ENCODE measurements at places on chromosomes 2 and 18. TPM values are rescaled to one million over a fixed set of nuclear protein-coding genes. Genes with fewer than 3 reads are reported as not detected.

Gene MROH2A
- total RNA-seq, result not detected

Gene L3MBTL4
- 4.2 TPM for total RNA-seq

Gene TMEM131
- total RNA-seq, result 25.4 TPM

Gene ALMS1
- total RNA-seq, result 25.7 TPM

Gene RAB6C
- 0.09 TPM for total RNA-seq

Gene LINC00305
- not detected for total RNA-seq

Gene ZBTB7C
- 3.2 TPM for total RNA-seq

Gene MDH1B
- 0.40 TPM for total RNA-seq

Gene SLC14A1
- 1.3 TPM for total RNA-seq

Gene PLEK
- total RNA-seq, result 4.4 TPM

Gene FSIP2
- total RNA-seq, result 2.6 TPM

Gene CNDP2
- 27.5 TPM for total RNA-seq

DNA sequence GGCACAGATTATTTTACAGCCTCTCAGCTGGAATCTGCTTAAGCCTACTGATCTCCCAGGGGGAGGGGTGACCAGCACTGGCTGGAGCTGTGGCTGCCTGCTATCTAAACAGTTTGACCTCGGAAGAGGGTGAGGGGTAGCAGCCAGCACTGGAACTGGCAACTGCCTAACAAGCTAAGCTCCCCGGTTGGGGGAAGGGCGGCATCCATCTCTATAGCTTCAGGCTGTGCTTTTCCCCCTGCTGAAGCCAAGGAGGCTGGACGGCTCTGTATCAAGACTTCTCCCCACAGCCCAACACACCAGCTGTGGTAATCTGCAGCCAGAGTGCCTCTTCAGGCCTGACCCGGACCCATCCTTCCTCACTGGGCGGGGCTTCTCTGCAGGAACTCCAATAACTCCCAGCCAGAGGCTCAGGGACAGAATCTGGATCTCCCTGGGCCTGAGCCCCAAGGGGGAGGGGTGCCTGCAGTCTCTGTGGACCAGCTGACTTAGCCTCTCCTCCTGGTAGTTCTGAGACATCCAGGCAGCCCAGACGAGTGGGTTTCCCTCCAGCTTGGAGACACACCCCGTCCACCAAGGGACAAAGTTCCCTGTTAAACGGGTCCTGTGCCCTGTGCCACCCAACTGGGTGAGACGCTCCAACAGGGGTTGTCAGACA is 560.2 kb downstream of the LRP1B start:
- DNase-seq, result no peak
- H3K4me1 ChIP-seq, result no peaks in the 10 kb centered on the region
- H3K27me3 ChIP-seq, result no peaks in the 10 kb centered on the region
- H3K4me3 ChIP-seq, result no peak overlapping the region
- H3K27ac ChIP-seq, result no peak overlapping the region

DNA sequence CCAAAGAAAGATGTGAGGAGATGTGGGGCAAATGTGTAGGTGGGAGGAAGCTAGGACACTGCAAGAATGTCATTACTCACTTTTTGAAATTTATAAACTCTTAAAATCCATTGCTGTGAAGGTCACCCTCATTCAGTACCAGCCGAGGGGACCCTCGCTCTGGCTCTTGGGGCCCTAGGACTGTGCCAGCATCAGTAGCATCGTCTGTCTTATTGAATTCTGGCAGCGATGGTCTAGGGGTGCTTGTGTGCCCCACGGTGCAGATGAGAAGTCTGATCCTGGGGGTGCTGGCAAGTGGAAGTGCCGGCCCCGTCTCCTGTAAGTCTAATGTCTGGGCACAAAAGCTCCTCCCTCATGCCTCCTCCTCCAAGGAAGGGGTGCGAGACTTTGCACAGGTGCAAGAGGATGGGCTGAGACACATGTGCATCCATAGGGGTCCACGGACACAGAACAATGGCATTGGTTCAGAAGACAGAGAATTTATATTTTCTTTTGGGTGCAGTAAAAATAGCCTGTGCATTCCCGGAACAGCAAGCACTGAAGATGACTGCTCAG is 266.7 kb upstream of the HDAC4 start:
- H3K4me1 ChIP-seq, result no peaks in the 10 kb centered on the region
- peaks cover 3% of the 10 kb centered on the region for H3K27me3 ChIP-seq
- no peak overlapping the region for H3K27ac ChIP-seq
- H3K4me3 ChIP-seq, result no peak overlapping the region

- no peak overlapping the region for H3K27ac ChIP-seq
- DNase-seq, result no peak
- H3K27me3 ChIP-seq, result no peaks in the 10 kb centered on the region
- no peaks in the 10 kb centered on the region for H3K4me1 ChIP-seq
Observed at GRCh38 chr2:61640406-61640805, 102.2 kb upstream of the XPO1 start.

DNA sequence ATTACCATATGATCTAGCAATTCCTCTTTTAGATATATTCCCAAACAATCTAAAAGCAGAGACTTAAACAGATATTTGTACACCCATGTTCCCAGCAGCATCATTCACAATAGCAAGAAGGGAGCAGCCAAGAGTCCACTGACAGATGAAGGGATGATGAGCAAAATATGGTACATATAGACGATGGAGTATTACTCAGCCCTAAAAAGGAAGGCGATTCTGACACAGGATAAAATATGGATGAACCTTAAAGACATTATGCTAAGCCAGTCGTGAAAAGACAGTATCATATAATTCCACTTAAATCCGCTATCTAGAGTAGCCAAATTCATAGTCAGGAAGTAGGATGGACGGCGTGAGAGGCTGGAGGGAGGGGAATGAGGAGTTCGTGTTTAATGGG is 20.4 kb downstream of the HS6ST1 start:
- DNase-seq, result no peak
- peaks cover 44% of the 10 kb centered on the region for H3K4me1 ChIP-seq
- H3K27me3 ChIP-seq, result no peaks in the 10 kb centered on the region
- no peak overlapping the region for H3K27ac ChIP-seq
- no peaks in the 10 kb centered on the region for H3K36me3 ChIP-seq

- H3K27ac ChIP-seq, result peak within 1 kb of the TSS; percentile 94
- peak within 1 kb of the TSS; percentile 72 for H3K4me3 ChIP-seq
- H3K4me1 ChIP-seq, result peaks cover 15% of the 10 kb centered on the region
Observed at GRCh38 chr2:190534310-190535120, at the start of gene NEMP2. Gene NEMP2, minus strand, starts transcription at chr2:190534722. Its CDS starts 67 bp downstream, at chr2:190534655.

DNA sequence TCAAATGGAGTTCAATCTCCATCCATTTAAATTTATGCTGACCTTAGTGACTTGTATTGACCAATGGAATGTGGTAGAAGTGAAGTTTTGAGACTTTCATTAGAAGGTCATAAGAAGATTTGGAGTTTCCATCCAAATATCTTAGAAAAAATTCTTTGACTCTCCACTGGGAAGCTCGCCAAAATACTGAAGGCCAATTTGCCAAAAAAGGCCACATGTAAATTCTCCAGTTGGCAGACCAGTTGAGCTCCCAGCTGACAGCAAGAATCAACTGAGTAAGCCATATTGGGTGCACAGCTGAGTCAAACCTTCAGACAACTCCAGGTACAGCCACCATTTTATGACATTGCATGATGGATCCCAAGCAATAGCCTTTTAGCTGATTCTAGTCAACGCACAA is 228.3 kb upstream of the SETBP1 start:
- H3K27ac ChIP-seq, result no peak overlapping the region
- no peaks in the 10 kb centered on the region for H3K27me3 ChIP-seq
- peak; percentile 60 for DNase-seq
- no peak overlapping the region for H3K4me3 ChIP-seq
- no peaks in the 10 kb centered on the region for H3K36me3 ChIP-seq

GRCh38 chr2:16817305-16818202 is 151.9 kb upstream of the CYRIA start:
- no peaks in the 10 kb centered on the region for H3K36me3 ChIP-seq
- H3K27me3 ChIP-seq, result no peaks in the 10 kb centered on the region
- H3K27ac ChIP-seq, result no peak overlapping the region
- DNase-seq, result no peak
- H3K4me3 ChIP-seq, result no peak overlapping the region
- H3K4me1 ChIP-seq, result no peaks in the 10 kb centered on the region

DNA sequence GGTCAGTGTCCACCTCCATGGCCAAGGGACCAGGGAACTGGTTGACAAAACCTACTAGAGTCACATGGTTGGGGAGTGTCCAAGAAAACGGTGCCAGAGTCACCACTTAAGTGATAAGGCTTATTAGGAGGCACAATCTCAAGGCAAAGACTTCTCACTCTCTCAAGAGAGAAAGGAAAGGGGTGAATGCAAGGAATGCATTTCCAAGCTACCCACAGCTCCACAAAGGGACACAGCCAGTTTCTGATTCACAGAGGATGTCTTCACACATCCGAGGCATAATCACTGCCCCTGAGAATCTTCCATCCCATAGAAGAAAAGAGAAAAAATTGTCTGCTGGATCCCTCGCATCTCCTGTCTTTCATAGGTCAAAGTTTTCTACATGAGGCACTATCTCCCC is 269.3 kb downstream of the TNS1 start:
- H3K27me3 ChIP-seq, result no peaks in the 10 kb centered on the region
- no peak overlapping the region for H3K4me3 ChIP-seq
- peaks cover 5% of the 10 kb centered on the region for H3K36me3 ChIP-seq
- peaks cover 60% of the 10 kb centered on the region for H3K4me1 ChIP-seq

GRCh38 chr2:224793946-224794345 is 77.8 kb upstream of the CCDC195 start:
- H3K36me3 ChIP-seq, result peaks cover 32% of the 10 kb centered on the region
- no peak overlapping the region for H3K4me3 ChIP-seq
- peak overlapping the region; percentile 21 for H3K27ac ChIP-seq
- H3K27me3 ChIP-seq, result no peaks in the 10 kb centered on the region
- H3K4me1 ChIP-seq, result no peaks in the 10 kb centered on the region

- peak; percentile 78 for DNase-seq
- H3K27ac ChIP-seq, result peak overlapping the region; percentile 33
- H3K4me3 ChIP-seq, result no peak overlapping the region
- peaks cover 4% of the 10 kb centered on the region for H3K36me3 ChIP-seq
- H3K27me3 ChIP-seq, result no peaks in the 10 kb centered on the region
Observed at GRCh38 chr2:174797781-174798276, 33.6 kb upstream of the CHRNA1 start.

DNA sequence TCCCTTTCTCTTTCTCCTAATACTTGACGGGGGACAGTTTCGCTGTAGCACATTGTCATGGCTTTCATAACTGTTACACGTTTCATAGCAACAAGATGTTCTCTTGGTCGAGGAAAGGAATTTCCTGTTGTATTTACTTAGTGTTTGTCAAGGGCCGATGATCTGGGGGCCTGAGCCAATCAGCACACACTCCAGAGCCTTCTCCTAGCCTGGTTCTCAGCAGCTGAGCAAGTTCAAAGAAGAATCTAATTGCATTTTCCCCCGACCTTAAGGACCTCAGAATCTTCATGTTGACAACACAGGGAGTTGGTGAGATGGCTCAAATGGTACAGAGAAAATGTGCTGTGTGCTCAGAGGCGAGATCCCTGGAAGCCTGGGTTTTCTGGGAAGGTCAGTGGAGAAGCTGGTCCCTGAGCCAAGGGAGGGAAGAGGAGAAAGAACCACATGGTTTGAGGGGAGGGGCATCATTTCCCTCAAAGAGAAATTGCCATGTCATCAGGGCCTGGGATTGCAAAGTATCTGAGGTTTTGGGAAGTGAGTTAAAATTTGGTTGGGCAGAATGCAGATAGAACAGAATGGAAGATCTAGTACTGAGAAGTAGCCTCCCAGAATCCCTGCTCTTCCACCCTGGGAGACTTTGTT is 76.9 kb upstream of the AGAP1 start:
- H3K4me1 ChIP-seq, result peaks cover 6% of the 10 kb centered on the region
- H3K27ac ChIP-seq, result no peak overlapping the region
- H3K36me3 ChIP-seq, result no peaks in the 10 kb centered on the region
- H3K4me3 ChIP-seq, result no peak overlapping the region
- H3K27me3 ChIP-seq, result no peaks in the 10 kb centered on the region

DNA sequence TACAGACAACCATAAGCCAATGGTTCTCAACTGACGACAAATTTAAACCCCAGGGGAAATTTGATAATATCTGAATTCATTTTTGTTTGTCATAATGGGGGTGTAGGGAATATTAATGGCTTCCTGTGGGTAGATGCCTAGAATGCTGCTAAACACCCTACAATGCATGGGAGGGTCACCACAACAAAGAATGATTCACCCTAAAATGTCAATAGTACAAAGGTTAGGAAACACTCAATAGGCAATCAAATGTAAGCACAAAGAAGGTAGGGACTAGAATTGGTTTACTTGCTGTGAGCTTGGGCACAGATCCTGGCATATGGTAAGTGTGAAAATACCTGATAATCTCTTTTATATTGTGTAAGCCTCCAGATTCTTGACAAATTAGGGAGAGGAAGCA is 20.1 kb upstream of the FANCL start:
- H3K4me3 ChIP-seq, result no peak overlapping the region
- no peaks in the 10 kb centered on the region for H3K4me1 ChIP-seq
- H3K27ac ChIP-seq, result no peak overlapping the region
- DNase-seq, result no peak

- DNase-seq, result peak; percentile 60
- H3K36me3 ChIP-seq, result no peaks in the 10 kb centered on the region
- no peak overlapping the region for H3K4me3 ChIP-seq
- no peaks in the 10 kb centered on the region for H3K27me3 ChIP-seq
- no peak overlapping the region for H3K27ac ChIP-seq
Observed at GRCh38 chr18:45670281-45670962, 53.6 kb upstream of the SLC14A1 start.

DNA sequence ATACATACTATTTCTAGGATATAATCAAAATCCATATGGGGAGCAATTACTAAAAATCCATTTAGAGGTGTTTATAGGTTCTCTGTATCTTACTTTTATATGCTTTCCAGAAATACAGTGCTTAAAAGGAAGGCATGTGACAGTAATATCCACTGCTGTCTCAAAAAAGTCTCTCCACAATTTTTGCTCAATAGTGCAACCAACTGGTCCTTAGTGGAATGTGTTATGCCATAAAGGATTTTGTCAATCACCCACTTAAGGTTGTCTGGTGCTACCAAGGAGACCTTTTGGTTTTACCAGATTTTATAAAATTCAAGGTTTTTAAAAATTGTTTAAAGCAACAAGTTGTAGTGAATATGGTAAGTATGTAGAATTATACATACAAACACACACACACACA is 328.5 kb upstream of the DSEL start:
- H3K36me3 ChIP-seq, result no peaks in the 10 kb centered on the region
- H3K27me3 ChIP-seq, result no peaks in the 10 kb centered on the region
- DNase-seq, result no peak

GRCh38 chr2:150647943-150648342 is 160.5 kb upstream of the RND3 start:
- no peak overlapping the region for H3K4me3 ChIP-seq
- no peak overlapping the region for H3K27ac ChIP-seq
- H3K4me1 ChIP-seq, result no peaks in the 10 kb centered on the region
- no peaks in the 10 kb centered on the region for H3K27me3 ChIP-seq
- no peaks in the 10 kb centered on the region for H3K36me3 ChIP-seq
- DNase-seq, result no peak

DNA sequence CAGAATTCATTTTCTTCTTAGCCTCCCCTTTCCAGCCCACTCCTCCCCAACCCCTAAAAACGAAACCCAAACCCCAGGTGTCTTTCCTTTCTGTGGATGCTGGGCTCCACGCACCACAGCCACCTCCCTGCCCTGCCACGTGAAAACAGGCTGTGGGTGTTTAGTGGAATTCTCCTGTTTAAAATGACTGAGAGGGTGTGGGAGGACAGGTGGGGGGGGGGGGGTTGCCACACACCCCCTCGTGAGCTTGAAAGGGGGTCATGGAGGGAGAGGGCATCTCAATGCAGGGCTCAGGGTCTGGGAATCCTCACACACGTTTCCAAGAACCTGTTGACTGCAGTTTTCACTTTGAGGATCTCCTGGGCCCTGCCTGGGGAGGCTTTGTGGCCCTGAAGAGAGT is 110.3 kb downstream of the FAM210A start:
- H3K27ac ChIP-seq, result no peak overlapping the region
- peaks cover 24% of the 10 kb centered on the region for H3K4me1 ChIP-seq
- no peak overlapping the region for H3K4me3 ChIP-seq
- peaks cover 3% of the 10 kb centered on the region for H3K36me3 ChIP-seq

All from muscle of leg (tissue), 16 donors.